ENCODE measurements at places on chromosomes 11 and 22.

- no peak for DNase-seq
These were observed 25.8 kb upstream of the ST3GAL4 start for GRCh38 chr11:126329644-126330211.

DNA sequence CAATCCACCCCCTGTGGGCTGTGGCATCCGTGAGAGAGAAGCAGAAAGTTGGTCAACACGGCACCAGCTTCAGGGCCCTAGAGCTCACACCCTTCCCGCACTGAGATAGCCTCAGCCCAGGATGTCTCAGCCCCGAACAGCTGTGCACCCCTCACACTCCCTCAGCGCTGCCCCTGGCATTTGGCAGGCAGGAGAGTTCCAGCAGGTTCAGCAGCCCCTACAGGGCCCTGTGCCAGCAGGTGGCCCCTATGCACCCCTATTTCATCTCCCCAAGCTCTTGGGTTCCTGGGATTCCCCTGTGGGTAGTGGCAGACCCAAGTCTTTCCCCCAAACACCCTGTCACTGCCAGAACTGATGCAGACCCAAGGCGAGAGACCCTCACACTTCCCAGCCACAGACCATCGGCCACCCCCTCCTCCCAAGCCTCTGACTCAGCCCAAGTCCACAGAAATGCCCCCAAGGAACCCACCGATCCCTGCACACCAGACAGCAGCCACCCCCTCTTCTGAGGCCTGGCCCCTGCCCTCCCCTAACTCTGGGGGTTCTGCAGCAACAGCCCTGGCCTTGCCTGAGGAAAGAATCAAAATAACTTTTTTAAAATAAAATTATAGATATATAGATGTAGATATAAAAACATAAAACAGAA is 183.6 kb downstream of the IGLL1 start:
- no peak for DNase-seq

GRCh38 chr22:28187612-28188011 is 268.6 kb upstream of the PITPNB start:
- no peak for DNase-seq

GRCh38 chr11:126133901-126134300 is 71.2 kb upstream of the CDON start:
- DNase-seq: no peak

- no peak for DNase-seq
These were observed 4.2 kb downstream of the NFAM1 start for GRCh38 chr22:42428025-42428424.

Measured in stimulated activated CD8-positive, alpha-beta memory T cell treated with anti-CD3 and anti-CD28 coated beads, Interleukin-4, amount 100 ng/mL, for 4 hours (primary cell).